ENCODE measurements at places on chromosomes 11 and 22.

DNA sequence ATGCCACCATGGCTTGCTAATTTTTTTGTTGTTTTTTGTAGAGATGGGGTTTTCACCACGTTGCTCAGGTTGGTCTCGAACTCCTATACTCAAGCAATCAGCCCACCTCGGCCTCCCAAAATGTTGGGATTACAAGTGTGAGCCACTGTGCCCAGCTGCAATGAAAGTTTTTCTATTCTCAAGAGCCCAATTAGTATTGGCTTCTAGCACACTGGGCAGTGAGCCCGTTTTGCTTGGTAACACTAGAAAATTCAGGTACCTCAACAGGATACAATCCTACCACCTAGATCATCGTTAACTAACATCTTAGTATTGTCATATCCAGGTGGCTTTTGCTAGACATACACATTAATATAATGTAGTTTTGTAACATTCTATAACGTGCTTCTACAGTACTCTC lies 19.0 kb downstream of the SEC14L3 start:
- no peak for DNase-seq

DNA sequence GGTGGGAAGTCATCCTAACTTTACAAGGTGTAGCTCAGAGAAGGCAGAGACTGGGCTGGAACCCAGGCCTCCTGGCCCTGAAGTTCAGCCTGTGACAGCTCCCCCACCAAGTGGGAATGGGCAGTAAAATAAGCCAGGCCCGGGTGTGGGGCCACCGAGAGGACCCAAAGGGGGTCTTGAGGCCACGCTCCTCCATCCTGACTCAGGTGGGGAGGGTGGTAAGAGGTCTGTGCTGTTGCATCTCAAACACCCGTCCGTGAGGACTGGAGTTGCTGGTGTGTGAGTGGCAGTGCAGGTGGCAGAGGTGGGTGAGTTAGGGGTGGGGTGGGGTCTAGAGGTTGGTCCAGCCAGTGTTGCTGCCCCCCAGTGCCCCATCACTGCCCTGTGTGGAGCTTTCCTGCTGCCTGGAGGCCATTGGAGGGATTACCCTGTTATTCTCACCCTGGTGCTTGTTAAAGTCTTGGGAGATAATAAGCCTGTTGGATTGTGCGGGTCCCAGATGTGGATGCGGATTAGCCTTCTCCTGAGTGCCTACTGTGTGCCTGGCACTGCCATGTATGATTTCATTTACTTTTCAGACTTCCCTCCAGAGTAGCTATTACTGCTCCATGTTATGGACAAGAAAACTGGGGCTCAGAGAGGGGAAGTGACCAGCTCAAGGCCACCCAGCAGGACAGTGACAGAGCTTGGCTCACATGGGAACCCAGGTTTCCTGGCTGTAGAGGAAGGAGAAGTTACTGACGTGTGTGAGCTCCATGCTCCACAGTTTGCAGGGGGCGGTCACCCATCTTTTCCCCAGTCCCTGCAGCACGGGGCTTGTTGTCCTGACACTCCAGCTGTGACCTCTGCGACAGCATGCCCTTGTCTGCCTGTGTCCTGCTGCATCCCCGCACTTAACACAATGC lies 12.9 kb downstream of the SERPINH1 start:
- no peak for DNase-seq

DNA sequence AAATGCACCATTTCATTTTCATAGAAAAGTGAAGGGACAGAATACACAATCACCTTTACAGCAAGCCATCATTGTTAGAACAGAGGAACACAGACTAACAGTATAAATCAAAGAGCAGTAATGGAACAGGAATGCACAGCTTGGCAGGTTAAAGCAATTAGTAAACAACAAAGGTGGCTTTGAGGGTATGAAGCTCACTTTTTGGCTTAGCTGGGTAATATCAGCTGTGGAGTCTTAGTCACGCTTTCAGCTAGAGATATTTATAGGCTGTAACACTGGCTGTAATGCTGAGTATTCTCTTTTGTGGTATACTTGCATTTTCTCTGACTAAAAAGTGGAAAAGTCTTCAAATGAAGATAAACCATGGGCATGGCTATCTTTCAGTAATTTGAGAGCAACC lies 1780.5 kb downstream of the LRRC4C start:
- DNase-seq = no peak

GRCh38 chr22:36344106-36344827 lies 43.5 kb downstream of the MYH9 start:
- no peak for DNase-seq

DNA sequence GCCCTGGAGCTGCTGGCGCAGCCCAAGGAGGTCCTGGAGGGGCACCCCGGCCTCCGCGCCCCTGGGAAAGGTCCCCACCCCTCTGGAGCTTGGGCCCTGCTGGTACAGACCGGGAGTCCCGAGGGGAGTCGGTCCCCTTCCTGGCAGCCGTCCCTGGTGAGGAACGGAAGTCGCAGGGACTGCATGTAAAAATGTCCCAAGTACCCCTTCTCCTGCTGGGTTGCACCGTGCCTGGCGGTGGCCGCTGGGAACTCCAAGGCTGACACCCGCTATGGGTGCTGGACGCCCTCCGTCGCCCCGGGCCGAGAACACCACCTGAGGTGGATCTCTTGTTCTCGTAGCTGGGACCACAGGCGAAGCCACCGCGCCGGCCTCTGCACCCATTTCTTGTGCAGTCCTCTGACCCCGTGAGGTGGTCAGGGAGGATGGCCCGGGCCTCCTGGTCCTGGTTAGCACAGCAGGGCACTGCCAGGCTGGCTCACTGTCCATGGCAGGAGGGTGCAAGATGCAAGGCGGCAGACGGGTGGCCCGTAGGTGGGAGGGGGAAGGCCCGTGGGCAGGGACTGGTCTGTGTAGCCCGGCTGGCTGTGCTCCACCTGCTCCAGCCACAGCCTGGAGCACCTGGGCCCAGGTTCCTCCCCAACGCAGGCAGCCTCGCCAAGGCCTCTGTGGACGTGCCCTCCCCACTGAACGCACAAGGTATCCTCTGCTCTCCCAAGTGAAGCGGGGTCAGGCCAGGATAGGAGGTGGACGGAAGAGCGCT lies 165.2 kb downstream of the IGLL1 start:
- no peak for DNase-seq

DNA sequence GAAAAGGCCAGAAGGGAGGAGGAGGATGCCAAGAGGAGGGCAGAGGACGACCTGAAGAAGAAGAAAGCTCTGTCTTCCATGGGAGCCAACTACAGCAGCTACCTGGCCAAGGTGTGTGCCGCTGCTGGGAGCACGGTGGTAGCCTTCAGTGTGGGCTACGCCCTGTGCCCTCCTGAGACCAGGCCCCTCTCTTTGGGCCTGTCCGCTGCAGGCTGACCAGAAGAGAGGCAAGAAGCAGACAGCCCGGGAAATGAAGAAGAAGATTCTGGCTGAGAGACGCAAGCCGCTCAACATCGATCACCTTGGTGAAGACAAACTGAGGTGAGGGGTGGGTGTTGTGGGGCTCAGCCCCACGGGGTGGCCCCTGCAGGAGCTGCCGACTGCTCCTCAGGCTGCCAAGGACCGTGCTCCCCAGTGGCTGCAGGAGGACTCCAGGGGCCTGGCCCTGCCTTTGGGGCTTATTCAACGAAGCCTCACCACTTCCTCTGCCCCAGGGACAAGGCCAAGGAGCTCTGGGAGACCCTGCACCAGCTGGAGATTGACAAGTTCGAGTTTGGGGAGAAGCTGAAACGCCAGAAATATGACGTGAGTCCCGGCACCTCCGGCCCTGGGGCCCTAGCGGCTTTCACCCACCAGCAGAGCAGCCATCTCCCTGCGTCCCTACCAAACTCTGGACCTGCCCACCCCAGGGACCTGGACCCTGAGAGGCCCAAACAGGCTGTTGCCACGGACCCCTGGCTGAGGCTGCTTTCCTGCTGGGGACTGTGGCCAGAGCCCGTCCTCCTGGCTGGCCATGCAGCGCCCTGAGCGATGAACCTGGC lies 12.6 kb upstream of the MRPL23 start:
- DNase-seq = no peak

Data from NCI-H460 (cell line).